ENCODE measurements at places on chromosomes 13 and 19. TPM values are rescaled to one million over a fixed set of nuclear protein-coding genes. Genes with fewer than 3 reads are reported as not detected.
A peak's percentile ranks its signal among the peaks of the same experiment; 100 is the strongest.

- no peak for DNase-seq
Observed at GRCh38 chr13:81488021-81488420, 1147.1 kb upstream of the SPRY2 start.

DNA sequence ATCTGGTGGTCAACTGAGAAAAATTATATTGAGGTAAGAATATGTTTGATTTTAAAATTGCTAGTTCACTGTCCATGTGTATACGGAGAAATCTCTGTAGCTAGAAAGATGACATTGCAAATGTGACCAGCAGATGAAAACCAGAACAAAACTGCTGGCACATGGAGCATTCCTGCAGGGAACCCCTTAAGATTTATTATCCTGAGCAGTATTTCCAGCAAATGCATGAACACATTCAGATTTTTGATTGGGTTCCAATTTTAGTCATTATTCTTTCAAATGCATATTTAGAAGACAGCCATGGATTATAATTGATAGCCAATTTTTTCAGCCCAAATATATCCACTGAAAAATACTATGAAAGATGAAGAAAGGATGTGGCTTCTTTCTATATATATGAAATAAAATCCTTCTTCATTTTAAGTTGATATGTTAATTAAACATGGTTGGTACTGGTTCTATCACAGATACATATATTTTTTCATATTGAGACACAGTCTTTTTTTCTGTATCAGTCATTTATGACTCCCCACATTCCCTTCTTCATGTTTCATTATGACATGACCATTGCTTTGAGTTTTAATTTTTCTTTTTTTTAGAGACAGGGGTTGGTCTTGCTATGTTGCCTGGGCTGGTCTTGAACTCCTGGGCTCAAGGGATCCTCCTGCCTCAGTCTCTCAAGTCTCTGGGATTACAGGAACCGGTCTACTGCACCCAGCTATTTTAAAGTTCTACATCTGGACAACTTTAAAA lies 376.5 kb downstream of the KLF12 start:
- DNase-seq, result no peak

- DNase-seq, result no peak
Observed at GRCh38 chr19:3515891-3516422, 9.8 kb downstream of the FZR1 start.

GRCh38 chr13:31444266-31444856 lies 244.6 kb downstream of the B3GLCT start:
- no peak for DNase-seq

GRCh38 chr13:45300190-45300985 lies 40.6 kb downstream of the TPT1 start:
- DNase-seq, result no peak

GRCh38 chr13:110492679-110493593 lies 68.6 kb downstream of the RAB20 start:
- DNase-seq, result no peak

- no peak for DNase-seq
Observed at GRCh38 chr13:109968876-109969577, 182.6 kb upstream of the IRS2 start.

DNA sequence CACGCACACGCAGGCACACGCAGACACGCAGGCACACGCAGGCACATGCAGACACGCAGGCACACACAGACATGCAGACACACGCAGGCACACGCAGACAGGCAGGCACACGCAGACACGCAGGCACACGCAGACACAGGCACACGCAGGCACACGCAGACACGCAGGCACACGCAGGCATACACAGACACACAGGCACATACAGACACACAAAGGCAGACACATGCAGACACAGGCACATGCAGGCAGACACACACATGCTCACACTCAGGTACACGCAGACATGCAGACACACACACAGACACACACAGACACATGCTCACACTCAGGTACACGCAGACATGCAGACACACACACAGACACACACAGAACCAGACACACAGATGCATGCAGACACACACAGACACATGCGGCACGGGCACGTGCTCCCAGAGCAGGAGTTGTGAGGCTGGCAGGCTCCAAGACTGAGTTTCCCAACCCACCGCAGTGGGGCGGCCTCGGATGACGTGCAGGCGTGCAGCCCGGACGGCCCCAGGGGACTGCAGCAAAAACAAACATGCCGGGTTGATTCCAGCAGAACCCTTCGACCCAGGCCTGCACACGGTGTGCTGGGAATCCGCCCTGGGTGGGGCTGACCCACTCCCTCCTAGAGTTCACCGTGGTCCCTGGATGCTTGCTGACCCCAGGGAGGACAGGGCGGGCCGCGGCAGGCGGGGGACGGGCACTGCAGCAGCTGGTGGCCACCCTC lies 100.0 kb downstream of the GADD45B start:
- DNase-seq, result peak; percentile 77

- DNase-seq, result no peak
Observed at GRCh38 chr19:9189535-9189934, 10.8 kb downstream of the OR7D2 start.

GRCh38 chr13:112740502-112741131 lies 50.8 kb downstream of the ATP11A start:
- peak; percentile 69 for DNase-seq

GRCh38 chr19:5080030-5080654 lies 111.2 kb downstream of the KDM4B start:
- DNase-seq, result no peak

DNA sequence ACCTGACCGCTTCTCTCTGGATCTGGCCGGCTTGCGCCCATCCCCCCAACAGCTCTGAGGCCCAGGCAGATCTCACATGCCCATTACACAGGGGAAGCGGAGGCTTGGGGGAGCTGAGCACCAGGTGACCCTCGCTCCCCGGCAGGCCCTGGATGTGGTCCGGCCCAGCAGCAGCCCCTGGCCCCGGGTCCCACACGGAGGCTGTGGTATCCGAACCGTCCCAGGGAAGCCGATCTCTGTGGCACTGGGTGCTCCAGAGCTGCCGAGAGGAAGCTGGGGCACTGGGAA lies 27.7 kb downstream of the SBNO2 start:
- DNase-seq, result no peak

DNA sequence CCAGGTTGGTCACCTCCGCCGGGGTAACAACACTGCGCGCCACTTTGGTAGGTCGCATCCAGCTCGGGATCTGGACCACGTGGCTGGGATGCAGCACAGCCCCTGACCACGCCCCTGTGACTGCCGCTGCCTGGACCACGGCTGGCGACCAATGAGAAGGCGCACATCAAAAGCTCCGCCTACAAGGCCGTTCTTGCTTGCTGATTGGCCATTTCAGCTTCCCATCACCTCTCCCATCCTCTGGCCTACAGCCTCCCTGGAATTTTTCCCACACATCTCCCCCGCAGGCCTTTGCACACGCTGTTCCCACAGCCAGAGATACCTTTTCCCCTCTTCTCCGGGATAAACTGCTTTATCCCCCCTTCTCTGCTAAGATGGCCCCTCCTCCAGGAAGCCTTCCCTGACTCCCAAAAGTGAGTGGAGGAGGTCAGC lies 12.5 kb upstream of the MAP1S start:
- DNase-seq, result no peak

DNA sequence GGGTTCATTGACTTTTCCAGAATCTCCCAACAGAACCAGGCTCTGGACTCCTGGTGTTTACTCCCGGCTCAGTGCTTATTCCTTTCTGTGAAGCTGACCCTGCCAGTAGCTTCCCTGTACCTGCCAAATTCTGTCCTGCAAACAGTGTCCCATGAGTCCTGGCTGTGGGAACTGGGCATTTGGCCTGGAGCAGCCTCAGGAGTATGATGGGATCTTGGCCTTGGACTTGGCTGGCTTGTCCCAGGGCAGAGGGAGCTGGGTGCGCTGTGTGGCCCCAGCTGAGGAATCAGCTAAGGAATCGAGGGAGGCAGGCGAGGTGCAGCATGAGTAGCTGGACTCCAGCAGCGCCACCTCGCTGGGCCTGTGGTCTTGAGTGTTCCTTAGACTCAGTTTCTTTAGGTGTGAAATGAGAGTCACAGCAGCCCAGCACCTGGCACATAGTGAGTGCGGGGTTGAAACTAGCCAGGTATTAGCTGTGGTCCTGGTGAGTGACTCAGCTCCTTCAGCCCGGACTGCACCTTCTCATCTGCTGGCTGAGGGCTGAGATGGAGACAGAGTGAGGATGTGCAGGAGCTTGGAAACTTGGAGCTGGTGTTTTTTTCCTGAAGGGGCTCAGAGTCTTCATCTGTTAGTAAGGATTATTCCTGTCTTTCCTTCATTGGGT lies 10.4 kb downstream of the CLASRP start:
- no peak for DNase-seq

GRCh38 chr13:113851480-113851803 lies 12.4 kb downstream of the GAS6 start:
- DNase-seq, result no peak

DNA sequence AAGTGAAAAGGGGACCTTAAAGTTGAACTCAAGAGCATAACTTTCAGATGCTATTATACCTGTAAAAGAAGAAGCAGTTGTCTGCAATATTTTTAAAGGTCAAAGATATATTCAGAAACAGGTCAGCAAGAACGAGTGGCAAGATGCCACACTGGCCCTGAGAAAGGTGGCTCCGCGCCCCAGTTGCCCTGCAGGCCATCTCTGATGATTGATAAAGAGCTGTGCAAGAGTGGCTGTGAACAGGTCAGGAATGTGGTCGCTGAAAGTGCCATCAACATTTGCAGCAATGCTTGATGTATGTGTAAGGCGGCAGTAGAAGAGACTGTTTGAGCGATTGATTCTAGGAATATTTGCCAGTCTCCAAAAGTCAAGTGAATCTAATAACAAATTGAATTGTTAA lies 664.2 kb upstream of the SLC10A2 start:
- DNase-seq, result no peak

- no peak for DNase-seq
Observed at GRCh38 chr13:111359237-111359915, 38.9 kb downstream of the TEX29 start.

GRCh38 chr19:36418287-36419001 lies at the start of gene ZFP82:
ZFP82 (minus strand) TSS chr19:36418644; CDS start chr19:36409789, 8,855 bp downstream.
- DNase-seq, result peak; percentile 76

GRCh38 chr13:47665043-47665442 lies 336.0 kb downstream of the SUCLA2 start:
- DNase-seq, result no peak

GRCh38 chr19:28292822-28293500 lies 920.0 kb downstream of the UQCRFS1 start:
- DNase-seq, result no peak

GRCh38 chr19:55165952-55166529 lies 372 bp downstream of the DNAAF3 start:
- peak; percentile 66 for DNase-seq

DNA sequence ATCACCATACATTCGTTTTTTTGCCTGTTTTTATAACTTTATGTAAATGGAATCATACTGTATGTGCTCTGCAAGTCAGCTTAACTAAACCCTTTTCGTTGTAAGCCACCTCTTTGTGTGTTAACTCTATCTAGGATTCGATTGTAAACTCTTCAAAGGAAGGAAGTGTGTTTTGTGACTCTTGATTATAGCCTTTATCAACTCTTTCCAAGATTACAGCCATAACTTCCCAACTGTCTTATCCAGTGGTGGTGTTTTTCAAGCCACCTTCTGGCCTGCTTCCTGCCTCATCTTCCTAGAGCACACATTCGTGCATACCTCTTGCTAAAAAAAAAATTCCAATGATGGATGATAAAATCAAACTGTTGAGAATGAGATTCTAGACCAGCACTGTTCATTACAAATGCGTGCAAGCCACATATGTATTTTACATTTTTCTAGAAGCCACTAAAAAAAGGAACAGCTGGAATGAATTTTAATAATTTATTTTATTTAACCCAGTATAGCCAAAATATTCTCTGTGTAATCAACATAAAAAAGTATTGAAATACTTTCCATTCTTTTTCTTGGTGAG lies 12.0 kb upstream of the FBXL3 start:
- DNase-seq, result no peak

GRCh38 chr13:47798194-47798593 lies 202.9 kb downstream of the SUCLA2 start:
- no peak for DNase-seq

DNA sequence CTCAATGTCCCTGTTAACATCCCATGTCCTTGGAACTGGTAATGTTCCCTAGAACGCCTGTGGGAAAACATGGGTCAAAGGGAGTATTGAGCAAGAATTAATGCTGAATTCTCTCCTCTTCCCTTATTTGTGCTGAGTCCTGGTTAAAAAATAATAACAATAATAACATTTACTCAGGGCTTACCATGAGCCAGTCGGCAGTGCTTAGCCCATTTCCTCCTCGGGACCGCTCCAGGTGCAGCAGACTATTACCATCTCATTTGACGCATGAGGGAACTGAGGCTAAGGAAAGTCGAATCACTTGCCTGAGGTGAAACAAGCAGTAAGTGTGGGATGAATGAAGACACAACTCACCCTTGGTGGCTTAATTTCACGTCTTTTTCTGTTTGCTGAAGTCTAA lies 33.6 kb upstream of the SLC15A1 start:
- no peak for DNase-seq

DNA sequence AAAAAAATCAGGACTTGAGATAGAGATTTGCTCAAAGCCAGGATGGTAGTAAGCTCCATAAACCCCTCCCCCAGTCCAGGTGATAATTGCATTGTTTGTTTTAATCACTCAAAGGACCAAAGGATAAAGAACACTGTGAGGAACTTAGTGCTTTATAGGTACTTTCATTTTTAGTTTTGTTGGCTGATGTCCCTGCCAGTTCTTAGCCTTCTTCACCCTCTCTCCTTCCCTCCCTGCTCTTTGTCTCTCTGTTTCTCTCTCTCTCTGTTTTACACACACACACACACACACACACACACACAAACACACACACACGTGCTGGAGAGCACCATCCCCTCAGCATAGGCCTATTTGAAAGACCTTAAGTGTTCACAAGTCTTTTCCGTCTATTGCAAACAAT lies 5.2 kb downstream of the FRY start:
- DNase-seq, result no peak

- no peak for DNase-seq
Observed at GRCh38 chr13:35472323-35472881, 4.1 kb downstream of the MAB21L1 start.

- DNase-seq, result no peak
Observed at GRCh38 chr13:27133889-27134288, 37.7 kb downstream of the USP12 start.

- DNase-seq, result no peak
Observed at GRCh38 chr19:48654299-48655059, 8.5 kb upstream of the CA11 start.

The CRX gene
- total RNA-seq, result not detected

The ZNF865 gene
- total RNA-seq, result 13.6 TPM

The ZNF548 gene
- total RNA-seq, result 23.8 TPM

The ALOX5AP gene
- total RNA-seq, result 10.7 TPM

The ZNF433 gene
- 20.0 TPM for total RNA-seq

The ADGRE2 gene
- total RNA-seq, result 10.3 TPM

The ERICH4 gene
- not detected for total RNA-seq

The KLK5 gene
- not detected for total RNA-seq

The PLA2G4C gene
- total RNA-seq, result 11.5 TPM

The PDS5B gene
- 53.3 TPM for total RNA-seq

The ZNF540 gene
- 8.1 TPM for total RNA-seq

The STK24 gene
- 160 TPM for total RNA-seq

The TMPRSS9 gene
- not detected for total RNA-seq

The CD79A gene
- 3.7 TPM for total RNA-seq

The PRDX2 gene
- total RNA-seq, result 196 TPM

The UGGT2 gene
- total RNA-seq, result 79.0 TPM

The PEX11G gene
- 7.8 TPM for total RNA-seq
